ENCODE measurements at places on chromosomes 6 and 20.

- no peak for DNase-seq
Observed at GRCh38 chr20:278607-279571, 11.7 kb downstream of the C20orf96 start.

- peak; percentile 50 for DNase-seq
Observed at GRCh38 chr6:158068893-158069799, 87.5 kb downstream of the SYNJ2 start.

GRCh38 chr6:3981917-3982316, 97.0 kb downstream of the FAM217A start:
- DNase-seq, result no peak

GRCh38 chr6:161141173-161141572, 132.7 kb downstream of the AGPAT4 start:
- peak; percentile 41 for DNase-seq

DNA sequence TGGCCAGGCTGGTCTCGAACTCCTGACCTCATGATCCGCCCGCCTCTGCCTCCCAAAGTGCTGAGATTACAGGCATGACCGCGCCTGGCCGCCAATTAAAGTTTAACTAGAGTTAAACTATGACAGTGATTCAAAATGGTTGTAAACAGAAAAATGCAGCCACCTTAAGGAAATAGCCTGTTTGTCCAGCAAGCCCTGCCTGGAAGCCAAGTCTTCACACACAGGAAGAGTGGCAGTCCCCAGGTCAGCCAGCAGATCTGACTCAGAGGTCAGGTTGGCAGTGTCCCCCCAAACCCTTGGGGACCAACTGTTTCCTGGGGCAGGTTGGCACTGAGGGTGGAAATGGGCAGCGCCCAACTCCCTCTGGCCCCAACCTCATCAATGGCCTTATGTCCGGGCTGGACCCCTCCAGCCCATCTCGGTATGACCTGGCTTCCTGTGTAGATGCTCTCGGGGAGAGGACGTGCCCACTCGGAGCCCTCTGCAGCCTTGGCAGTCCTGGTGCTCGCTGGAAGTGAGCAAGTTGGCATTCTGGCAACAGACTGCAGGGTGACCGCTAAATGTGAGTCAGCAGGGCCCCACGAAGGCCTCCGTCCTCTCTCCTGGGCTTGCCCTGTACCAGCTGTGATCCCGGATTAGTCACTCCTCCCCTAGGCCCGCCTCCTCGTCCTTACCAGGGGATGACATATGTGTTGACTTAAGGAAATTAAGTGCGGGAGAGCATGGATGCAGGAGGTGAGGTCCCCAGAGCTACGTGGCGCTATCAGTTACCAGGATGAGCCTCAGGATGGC, 9.7 kb upstream of the HSP90AB1 start:
- peak; percentile 94 for DNase-seq

DNA sequence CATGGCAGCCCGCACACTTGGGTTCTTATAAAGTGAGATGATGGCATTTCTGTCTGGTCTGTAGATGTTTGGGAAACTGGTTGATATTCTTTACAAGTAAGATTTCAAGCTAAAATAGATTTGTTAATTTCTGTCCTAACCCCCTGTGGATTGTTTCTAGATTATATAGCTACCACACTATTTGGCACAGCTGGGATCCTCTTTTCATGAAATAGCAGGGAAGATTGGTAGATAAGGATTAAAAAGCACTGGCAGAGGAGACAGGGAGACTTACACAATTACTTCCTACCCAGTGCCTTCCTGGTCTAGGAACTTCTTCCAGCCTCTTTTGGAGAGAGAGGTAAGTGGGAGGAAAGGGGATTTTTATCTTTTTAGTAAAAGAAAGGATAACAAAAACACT, 13.2 kb upstream of the ATXN1 start:
- DNase-seq, result no peak

DNA sequence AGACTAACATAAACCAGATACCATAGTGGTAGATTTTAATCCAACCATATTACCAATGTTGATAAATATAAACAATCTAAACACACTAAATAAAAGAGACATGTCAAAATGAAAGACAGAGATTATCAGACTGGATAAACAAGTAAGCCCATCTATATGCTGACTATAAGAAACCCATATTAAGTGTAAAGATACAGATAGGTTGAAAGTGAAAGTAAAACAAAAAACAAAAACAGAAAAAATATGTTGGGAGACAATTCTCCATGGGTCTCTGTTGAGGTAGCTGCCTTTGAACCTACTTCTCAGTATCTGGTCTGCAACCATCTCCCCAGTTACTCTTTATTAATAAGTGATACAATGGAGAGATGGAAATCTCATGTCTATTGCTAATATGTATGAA, 21.2 kb downstream of the REV3L start:
- DNase-seq, result no peak

DNA sequence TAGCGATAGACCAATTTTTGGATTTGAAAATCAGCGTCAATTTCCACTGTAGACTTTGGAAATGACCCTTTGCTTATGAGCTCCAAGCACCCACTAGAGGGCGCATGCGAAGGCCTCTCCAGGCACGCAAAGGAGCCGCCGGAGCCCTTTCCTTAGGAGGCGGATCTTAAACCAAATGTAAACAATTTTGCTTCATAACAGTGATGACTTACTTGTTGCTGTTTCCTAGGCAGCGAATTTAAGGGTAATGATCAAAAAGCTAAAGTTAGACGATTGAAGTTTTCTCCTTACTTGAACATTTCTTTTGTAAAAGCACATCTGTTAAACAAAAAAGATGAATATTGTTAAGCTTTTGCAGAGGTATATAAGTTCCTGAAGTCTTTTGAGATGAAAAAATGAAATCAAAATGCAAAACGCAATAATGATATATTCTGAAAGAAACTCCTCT, 29.2 kb upstream of the EXOC2 start:
- DNase-seq, result peak; percentile 2

- DNase-seq, result peak; percentile 95
Observed at GRCh38 chr20:25076731-25077609, 5.0 kb downstream of the VSX1 start.

- DNase-seq, result no peak
Observed at GRCh38 chr6:44446626-44447300, 59.3 kb downstream of the CDC5L start.

DNA sequence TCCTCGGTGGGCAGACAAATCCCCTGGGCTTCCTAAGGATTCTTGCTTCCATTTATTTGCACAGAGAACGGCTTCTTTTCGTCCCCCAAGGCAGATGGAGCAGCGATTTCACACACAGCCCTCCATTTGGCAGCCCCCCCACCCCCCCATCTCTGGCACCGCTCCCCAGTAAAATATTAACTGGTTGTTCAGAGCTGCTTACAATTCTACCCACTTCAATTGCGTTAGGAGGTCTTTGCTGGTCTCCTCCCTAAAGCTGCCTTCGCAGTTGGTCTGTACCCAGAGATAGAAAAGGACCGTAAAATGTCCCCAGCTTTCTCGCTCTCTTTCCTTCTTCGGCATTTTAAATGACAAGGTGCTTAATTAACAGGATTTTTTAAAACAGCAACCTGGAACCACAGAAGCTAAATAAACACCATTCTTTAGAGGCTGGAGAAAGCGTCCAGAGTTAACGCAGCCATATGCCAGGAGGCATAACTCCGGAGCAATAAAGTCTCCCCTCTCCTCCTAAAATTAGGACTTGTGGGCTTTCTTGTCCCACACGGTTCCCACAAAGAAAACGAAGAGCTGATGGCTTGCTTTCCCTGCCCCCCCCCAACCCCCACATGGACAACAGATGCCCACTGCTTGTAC, 1.7 kb upstream of the ZMYND8 start:
- DNase-seq, result no peak

GRCh38 chr6:137341681-137342195, 122.6 kb upstream of the IFNGR1 start:
- DNase-seq, result no peak

DNA sequence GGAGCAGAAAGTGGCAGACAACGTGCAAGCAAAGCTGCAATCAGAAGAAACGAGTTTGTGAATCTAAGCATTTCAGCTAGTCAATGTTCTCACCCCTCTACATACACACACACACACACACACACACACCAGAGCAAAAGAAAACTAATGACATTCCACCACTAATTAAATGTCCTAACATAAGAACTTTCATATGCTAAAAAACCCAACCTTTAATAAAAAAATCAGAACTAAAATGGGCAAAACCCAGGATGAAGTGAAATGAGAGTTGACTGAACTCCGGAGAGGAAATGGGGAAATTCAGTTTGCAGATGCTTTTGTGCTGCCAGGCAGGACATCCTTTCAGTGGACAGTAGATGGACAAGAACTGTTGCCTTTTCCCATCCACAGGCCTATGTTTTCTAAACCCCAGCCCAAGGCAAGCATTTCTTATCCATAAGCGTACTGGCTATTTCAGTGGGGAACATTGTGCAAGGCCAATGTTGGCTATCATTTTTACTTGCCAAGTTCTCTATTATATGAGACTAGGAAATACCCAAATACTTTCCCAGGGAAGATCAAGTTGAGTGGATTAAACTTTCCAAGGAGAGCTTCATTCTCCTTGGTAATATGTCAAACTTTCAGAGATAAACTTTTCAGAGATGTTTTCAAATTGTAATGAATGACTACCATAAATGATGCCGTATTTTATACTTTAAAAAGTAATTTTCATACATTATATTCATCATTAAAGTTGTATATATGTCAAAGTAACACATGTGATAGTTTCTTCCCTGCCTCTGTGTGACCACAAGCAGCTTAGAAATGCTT, 27.3 kb downstream of the RIN2 start:
- no peak for DNase-seq

DNA sequence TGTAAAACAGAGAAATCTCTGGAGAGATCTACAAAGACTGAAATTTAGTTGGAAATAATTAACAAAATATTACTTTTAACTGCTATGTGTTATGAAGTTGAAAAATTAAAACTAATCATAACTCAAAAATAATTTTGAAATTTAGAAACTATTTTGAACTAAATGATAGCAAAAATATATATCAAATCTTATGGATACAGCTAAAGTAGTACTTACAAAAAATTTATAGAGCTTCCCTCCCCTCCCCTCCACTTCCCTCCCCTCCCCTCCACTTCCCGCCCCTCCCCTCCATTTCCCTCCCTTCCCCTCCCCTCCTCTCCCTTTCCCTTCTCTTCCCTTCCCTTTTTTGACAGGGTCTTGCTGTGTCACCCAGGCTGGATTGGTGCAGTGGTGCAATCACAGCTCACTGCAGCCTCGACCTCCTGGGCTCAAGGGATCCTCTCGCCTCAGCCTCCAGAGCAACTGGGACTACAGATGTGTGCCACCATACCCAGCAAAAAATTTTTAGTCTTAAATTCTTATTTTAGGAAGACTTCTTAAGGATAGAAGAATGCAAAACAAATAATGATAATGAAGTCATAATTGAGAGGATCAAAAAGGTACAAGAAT, 87.2 kb upstream of the RGS17 start:
- no peak for DNase-seq

DNA sequence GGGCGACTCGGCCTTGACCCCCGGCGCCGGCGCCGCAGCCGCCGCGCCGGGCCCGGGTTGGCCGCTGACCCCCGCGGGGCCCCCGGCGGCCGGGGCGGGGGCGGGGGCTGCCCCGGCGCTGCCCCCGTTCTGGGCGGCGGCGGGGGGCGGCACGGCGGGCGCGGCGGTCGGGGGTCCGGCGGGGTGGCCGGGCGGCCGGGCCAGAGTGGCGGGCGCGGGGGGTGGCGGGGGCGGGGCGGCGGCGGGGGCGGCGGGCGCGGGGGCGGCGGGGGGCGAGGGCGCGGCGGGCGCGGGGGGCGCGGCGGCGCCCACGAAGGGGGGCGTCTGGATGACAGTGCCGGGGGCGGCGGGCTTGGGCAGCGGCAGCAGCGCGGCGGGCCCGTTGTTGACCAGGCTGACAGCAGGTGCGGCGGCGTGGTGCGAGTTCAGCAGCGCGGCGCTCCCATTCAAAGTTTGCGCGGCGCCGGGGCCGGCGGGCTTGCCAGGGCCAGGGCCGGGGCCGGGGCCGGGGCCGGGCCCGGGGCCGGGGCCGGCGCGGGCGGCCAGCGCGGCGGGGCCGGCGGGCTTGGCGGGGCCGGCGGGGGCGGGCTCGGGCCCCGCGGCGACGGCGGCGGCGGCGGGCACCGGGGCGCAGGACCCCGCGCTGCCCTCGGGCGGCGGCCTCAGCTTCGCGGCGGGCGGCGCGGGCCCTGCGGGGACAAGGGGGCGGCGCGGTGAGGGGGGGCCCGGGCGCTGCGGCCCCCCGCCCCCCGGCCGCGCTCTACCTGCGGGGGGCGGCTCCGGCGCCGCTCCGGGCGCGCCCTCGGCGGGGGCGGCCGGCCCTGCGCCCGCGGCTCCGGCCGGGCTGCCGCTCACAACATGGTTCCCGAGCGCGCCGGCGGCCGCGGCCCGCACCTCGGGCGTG, 659 bp downstream of the TAF4 start:
- DNase-seq, result no peak

- no peak for DNase-seq
Observed at GRCh38 chr6:67884442-67884841, 750.6 kb upstream of the ADGRB3 start.

DNA sequence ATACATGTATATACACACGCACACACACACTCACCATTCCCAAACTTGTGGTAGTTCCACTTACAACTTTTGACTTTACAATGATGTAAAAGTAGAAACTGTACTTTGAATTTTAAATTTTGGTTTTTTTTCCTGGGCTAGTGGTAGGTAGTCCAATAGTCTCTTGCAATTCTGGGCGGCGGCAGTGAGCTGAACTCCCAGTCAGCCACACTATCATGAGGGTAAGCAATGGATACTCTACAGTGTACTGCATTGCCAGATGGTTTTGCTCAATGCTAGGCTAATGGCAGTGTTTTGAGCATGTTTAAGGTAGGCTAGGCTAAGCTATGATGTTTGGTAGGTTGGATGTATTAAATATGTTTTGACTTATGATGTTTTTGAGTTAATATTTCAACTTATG, 136.2 kb upstream of the GPR6 start:
- DNase-seq, result no peak

DNA sequence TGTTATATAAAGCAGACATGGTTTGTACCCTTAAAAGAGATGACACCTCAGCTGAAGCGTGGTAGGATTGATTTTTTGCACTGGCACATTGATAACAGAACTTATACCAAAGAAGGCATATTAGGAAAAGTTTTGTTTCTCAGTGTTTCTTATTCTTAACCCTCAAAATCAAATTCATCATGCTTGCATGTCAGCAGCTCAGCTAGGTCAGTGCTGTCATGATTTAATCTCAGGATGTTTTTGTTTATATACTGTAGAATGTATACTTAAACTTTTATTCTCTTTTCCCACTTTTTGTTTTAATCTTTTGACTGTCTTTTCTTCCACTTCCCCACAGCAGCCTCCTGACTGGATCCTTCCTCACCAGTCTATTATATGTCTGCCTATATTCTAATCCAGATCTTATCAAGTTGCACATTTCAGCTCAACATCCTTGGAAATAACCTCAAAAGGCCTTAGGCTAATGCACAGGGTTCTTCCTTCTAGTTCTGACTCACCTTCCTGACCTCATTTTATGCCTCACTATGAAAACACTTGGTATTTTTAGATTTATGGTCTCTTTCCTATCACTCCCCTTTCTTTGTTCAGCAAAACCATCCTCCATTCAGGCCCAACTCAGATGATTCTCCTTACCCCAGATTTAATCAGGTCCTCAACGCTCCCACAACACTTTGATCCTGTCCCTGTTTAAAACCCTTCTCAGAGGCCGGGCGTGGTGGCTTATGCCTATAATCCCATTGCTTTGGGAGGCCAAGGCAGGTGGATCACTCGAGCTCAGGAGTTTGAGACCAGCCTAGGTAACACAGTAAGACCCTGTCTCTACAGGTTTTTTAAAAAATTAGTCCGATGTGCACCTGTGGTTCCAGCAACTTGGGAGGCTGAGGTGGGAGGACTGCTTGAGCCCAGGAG, 7.2 kb downstream of the HEBP2 start:
- DNase-seq, result no peak
